ENCODE measurements at places on chromosomes 6 and 20.
A peak's percentile ranks its signal among the peaks of the same experiment; 100 is the strongest.

DNA sequence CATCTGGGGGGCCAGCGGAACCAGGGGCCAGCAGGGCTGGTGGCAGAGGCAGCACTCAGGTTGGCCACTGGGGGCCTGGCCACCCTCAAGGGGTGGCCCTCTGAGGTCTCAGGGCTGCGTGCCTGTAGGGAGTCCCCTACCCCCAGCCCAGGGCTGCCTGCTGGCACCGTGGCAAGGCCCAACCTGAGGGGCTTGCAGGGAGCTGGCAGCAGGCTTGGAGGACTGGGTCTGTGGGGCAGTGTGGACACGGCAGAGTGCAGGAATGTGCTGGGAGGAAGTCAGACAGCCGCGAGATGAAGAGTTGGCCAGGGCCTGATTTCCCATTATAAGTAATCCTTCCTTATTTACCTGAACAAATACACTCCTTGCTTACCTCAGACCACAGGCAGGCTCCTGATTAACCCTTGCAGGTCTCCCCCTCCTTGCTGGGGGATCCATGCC lies at the start of gene SPDEF:
SPDEF (minus strand) TSS at position 299 of the 441 bp plus-strand sequence. CDS start 11,874 bp downstream, outside the sequence.
- DNase-seq, result no peak

DNA sequence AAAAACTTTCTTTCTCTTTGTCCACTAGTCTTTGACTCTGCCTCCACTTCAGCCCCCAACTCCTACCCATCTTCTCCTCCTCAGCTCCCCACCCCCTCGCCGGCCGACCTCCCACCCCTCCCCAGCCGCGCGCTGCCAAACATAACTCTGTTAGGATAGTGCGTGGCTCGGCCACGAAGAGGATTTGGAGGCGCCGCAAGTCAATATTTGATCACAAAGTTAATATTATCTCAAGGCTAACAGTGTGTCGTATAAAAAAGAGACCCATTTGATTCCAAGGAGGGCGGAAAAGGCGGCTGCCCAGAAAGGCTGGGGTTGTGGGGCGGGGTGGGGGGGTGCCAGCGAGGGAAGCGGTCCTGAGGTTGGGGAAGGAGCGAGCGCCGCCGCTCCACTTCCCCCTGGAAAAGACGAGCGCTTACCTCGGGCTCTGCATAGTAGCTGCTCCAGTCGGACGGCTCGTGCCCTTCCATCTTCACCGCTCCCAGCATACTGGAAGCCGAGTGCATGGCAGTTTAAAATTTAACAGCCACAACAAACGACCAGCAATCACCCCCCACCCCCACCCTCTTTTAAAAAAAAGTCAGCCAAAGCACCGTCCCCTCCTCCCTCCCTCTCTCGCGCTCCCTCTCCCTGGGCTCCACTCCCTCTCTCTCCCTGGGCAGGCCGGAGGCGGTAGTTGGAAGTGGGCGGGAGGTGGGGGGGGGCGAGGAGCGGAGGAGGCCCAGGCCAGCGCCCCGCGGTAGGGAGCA lies 425 bp downstream of the FOXA2 start:
- peak; percentile 75 for DNase-seq

GRCh38 chr6:73713426-73714147 lies 17.6 kb downstream of the CD109 start:
- DNase-seq, result no peak

GRCh38 chr20:62739067-62739466 lies 30.4 kb downstream of the NTSR1 start:
- DNase-seq, result no peak

- no peak for DNase-seq
Observed at GRCh38 chr20:53124803-53125202, 152.6 kb downstream of the TSHZ2 start.

GRCh38 chr20:25116739-25117458 lies 35.0 kb upstream of the VSX1 start:
- DNase-seq, result no peak

DNA sequence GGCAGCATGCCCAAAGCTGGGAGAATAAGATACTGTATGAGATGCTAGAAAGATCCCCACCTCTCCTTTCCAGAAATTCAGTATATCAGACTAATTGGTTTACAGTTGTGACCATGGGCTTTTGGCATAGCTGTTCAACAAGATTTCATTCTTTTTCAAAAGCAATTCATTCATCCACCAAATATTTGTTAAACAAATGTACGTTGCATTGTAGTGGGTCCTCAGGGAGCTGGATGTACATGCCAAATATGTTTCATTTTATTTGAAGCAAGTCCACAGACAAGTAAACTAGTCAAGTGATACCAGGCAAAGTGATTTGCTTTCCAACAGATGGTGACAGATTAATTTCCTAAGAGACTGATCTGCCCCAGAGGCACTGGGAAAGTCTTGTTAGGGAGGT lies 85.8 kb upstream of the ESR1 start:
- no peak for DNase-seq
